Endothelial cell (in vitro differentiated cells): ENCODE measurements at places on chromosomes 2 and 18.

DNA sequence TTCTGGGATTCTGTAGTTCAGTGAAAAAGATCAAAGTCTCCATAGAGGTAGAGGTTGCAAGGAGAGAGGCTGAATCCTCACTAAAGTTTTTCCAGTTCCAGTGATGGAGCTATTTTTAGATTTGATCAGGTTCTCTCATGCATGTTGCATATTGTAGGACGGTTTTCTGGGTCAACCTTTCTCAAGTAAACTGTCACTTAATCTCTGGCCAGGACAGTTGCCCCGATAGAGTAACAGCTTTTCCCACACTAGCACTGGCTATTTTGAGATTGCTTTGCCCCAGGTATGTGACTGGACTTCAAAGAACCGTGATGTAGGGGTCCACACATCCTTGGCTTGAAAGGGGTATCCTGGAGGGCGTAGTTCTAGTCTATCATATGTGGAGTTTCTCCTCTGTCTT lies 101.2 kb upstream of the MSH2 start:
- DNase-seq, result no peak

DNA sequence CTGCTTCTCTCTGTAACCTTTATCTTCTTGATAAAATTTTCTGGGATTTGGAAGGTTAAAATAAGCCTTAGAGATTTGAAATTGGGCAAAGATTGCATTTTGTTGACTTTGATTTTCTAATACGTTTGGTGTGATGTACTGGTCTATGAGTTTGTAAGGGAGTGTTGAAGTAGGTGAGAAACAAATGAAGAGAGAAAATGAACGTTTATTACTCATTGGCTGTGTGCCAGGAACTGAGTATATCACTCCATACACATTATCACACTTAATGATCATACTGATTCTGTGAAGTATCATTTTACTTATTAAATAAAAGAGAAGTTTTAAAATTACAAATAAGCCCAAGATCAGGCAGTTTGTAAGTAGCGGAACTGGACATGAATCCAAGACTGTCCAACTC lies 795.1 kb upstream of the ZEB2 start:
- DNase-seq, result no peak

- DNase-seq, result no peak
These were observed 184.4 kb upstream of the DOK6 start for GRCh38 chr18:69216321-69216720.

GRCh38 chr2:64742678-64743077 lies 89.0 kb upstream of the SERTAD2 start:
- DNase-seq, result no peak

- no peak for DNase-seq
These were observed 48.4 kb downstream of the UNC50 start for GRCh38 chr2:98656800-98657199.

- DNase-seq, result no peak
These were observed 140.9 kb upstream of the B3GNT2 start for GRCh38 chr2:62054916-62055450.

DNA sequence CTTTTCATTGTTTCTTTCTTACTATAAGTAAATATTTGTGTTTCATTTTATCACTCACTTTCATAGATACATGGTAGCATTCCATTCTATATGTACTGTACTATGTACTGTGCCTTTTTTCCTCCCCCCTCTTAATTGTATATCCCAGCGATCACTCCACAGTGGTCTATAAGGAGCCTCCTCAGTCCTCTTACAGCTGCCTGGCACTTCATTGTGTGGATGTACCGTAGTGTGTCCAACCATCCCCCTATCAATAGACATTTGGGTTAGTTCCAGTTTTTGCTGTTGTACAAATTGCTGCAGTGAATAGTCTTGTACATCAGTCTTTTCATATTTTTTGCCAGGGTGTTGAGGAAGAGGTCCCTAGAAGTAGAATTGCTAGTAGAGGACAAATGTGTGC lies 21.4 kb upstream of the DRC1 start:
- no peak for DNase-seq

DNA sequence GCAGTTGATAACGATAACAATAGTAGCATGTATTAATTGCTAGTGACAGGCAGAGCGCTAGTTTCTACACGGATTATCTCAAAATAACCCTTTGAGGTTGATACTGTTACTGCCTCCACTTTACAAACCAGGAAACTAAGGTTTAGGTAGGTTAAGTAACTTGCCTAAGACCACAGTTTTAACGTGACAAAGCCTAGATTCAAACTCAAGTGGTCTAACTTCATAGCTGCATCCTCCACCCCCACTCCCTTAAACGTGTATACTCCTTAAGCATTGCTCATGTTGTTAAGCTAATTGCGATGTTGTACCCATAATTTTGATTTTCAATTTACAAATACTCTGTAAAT lies 1.2 kb downstream of the ME2 start:
- no peak for DNase-seq

DNA sequence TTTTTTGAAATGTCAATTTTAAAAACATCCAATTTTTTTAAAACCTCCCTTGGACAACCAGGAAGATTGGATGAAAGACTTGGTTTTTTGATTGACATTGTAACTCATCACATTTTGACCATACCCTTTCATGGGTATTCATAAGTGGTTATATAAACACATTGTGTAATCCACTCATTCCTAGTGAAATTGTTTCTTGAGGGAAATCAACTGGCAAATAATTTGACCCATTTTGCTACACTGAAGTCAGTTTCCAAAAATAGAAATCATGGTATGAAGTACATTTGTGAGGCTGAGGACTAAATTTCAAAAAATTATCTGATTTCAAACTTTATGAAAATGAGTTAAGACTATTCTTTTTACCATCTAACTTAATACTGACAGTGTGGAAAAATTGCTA lies 31.5 kb downstream of the FBXO48 start:
- DNase-seq, result no peak

GRCh38 chr2:29249666-29250253 lies 134.5 kb downstream of the CLIP4 start:
- DNase-seq, result no peak

- no peak for DNase-seq
These were observed 133.5 kb downstream of the PTGR3 start for GRCh38 chr18:75075429-75075841.

- DNase-seq, result no peak
These were observed 40.2 kb upstream of the BMPR2 start for GRCh38 chr2:202335791-202336467.

DNA sequence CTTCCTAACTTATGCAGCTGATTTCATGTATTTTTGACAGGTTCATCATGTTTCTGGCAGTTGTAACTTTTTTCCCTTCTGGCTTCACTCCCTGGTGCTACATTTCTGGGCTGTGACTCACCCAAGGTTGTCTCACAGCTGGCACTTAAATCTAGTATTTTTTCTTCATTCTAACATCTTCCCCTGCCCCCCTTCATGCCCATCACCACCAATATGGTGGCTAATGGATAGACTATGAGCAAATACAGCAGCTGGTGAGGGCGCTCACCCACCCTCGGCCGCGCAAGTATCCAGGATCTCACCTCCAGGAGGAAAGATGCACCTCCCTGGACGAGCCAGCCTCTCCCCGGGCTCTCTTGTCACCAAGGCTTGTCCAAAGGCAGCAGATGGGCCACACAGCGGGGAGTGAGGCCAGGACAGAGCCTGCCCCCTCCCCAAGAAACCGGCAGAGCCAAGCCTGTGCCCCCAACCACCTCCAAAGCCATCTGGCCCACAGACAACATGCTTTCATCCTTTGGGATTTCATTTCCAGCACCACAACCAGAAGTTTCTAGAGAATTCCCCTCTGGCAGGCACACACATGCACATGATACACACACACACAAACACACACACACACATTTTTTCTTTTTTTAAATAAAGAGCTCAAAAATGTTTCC lies 39.1 kb downstream of the ATOH8 start:
- DNase-seq, result no peak

- DNase-seq, result no peak
These were observed 62.4 kb downstream of the DGKD start for GRCh38 chr2:233416706-233417105.

DNA sequence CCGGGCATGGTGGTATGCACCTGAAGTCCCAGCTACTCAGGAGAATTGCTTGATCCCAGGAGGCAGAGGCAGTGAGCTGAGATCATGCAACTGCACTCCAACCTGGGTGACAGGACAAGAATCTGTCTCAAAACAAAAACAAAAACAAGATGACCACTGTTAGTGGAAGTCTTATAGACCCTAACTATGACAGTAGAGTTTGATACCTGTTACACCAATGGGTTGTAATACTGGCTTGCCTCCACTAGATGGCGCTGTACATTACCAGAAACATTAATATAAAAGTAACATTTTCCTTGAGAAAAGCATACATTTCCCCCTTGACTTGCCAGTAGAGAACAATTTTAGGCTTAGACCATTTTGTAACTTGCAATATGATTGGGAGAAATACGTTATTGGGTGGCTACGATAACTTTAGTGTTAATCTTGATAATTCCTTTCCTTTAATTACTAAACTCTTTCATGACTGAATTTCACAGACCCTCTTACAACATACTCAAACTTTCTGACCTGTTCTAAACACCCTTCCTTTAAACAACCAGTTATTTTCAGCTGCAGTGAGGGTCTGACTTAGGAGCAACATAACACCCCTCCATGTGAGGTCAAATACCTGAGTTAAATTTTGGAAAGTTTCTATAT lies 19.5 kb downstream of the SLC25A52 start:
- peak; percentile 34 for DNase-seq

- DNase-seq, result no peak
These were observed 14.0 kb upstream of the COL6A3 start for GRCh38 chr2:237427769-237428506.

DNA sequence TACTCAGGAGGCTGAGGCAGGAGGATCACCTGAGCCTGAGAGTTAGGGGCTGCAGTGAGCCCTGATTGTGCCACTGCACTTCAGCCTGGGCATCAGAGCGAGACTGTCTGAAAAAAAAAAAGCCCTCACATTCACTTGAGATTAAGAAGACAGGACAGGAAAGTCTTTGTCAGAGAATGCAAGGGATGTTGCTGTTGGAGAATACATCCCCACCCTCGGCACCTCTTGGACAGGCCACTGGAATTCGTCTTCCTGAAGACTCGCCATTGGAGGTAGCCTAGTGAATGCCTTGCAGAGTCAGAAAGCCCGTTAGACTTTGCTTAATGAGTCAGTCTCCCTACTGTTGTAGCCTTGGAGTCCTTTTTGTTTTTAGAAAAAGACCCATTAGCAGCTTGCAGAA lies 205.6 kb downstream of the FAM210A start:
- no peak for DNase-seq

GRCh38 chr18:23071285-23071684 lies 64.0 kb upstream of the CABLES1 start:
- no peak for DNase-seq

GRCh38 chr2:30821960-30822359 lies 14.7 kb upstream of the CAPN13 start:
- no peak for DNase-seq

DNA sequence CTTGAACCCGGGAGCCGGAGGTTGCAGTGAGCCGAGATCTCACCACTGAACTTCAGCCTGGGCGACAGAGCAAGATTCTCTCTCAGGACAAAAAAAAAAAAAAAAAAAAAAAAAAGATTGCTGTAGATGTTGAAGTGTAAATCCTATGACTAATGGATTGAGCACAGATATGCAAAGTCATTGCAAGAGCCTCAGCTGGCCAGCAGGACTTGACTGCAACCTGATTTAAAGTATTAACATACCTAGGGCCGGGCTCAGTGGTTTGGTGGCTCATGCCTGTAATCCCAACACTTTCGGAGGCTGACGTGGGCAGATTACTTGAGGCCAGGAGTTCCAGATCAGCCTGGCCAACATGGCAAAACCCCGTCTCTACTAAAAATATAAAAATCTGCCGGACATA lies 103.4 kb upstream of the MSH2 start:
- no peak for DNase-seq

DNA sequence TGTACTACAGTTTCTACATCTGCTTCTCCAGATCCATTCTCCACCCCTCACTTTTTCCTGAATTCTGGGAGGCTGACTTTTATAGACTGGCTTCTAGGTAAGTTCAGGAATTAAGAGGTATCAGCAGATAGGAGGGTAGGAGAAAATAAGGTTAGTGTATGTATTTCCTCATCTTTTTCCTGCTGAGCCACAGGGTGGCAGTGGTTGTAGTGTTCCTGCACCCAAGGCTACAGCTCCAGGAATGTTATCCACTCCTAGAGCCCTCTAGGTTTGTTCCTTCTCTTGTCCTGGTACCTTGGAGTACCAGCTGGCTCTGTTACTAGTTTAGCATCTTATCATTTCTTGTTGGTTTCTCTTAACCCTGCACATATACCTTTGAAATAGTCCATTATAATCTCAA lies 40.7 kb upstream of the C2orf66 start:
- no peak for DNase-seq

DNA sequence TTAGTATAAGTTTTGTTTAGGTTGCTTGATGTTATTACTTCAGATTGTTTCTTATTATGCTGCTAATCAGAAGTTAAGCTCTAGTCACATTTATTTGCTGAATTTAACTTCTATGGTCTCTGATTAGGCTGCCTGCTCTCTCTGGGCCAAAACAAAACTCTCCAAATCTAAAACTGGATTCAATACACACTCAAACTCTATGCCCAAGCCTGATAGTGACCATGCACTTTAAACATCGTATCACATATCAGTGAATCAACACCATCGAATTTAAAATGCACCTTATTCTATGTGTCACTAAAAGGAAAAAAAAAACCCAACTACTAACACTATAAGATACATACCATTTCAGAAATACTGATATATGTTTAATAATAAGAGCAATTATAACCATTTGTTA lies 76.9 kb upstream of the FRZB start:
- no peak for DNase-seq

DNA sequence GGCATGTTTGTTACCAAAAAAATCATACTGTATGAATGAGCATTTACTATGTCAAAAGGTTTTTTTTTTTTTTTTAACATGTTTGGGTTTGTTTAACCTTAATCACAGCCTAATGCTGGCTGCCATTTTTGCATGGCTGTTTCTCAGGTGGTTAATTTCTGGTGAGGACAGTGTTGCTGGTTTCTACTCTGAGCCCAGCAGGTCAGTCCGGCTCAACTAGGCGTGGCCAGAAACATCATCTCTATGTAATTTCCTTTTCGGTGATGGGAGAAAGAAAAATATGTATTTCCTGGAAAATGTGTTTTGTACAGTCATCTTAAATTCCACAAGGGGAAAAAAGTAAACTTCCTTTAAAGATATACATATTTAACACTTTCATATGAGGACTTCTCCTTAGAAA lies 24.9 kb upstream of the BZW1 start:
- no peak for DNase-seq

DNA sequence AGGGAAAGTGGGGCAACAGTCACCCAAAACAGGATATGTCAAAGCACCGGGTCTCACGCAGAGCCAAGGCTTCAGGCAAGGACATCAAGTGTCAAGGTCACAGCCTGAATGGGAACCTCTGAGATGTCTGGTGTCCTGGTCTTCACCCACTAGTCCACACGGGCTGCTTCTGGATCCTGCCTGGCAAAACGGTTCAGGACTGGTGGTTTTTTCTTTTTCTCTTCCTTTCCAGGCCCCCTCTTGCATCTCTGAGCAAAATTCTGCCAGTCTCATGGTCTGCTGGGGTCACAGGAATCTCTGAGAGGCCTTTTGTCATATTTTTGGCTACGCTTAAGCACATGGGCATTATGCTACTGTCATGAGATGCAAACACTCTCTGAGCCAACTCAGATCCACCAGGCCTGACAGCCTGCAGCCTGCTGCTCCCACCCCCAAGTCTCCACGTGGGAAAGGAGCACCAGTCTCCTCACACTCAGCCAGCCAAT lies 518.2 kb upstream of the ZEB2 start:
- no peak for DNase-seq

- DNase-seq, result no peak
These were observed 20.1 kb downstream of the CYP26B1 start for GRCh38 chr2:72127401-72128058.

GRCh38 chr2:64165706-64166105 lies 21.5 kb upstream of the PELI1 start:
- no peak for DNase-seq

- DNase-seq, result no peak
These were observed 288.1 kb upstream of the UBE2E3 start for GRCh38 chr2:180692322-180692721.
